Endothelial cell of coronary artery (primary cell): ENCODE measurements at places on chromosomes 11 and 22. TPM values are rescaled to one million over a fixed set of nuclear protein-coding genes. Genes with fewer than 3 reads are reported as not detected.

The OR51E2 gene
- not detected in 2 replicates for total RNA-seq

The FOLR2 gene
- total RNA-seq = not detected in 2 replicates

The MIAT gene
- total RNA-seq = 0.27 and 0.47 TPM in 2 replicates

The OR51B4 gene
- total RNA-seq = not detected in 2 replicates

The OR4B1 gene
- not detected in 2 replicates for total RNA-seq

The APOA1 gene
- total RNA-seq = 0.09 and 0.19 TPM in 2 replicates
